SJSA1 (cell line): ENCODE measurements at places on chromosomes 4 and X.

GRCh38 chr4:101418055-101418454 lies 70.7 kb upstream of the PPP3CA start:
- no peak for DNase-seq

DNA sequence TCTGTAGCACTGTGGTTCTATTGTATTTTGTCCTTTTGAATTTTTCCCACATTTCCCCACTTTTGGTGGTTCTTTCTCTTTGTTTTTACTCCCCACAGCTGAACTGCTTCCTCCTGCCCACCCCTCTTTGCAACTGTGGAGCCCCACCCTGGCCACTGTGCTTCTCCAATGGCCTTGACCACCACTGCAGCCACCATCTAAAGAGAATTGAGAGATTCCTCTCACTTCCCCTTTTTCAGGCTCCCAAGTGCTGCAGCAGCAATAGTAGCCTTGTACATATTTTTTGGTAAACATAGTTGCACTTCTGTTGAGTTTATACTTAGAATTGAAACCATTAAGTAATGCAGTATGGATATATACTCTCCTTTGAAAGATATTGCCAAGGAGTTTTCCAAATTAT lies 51.3 kb upstream of the FRMPD3 start:
- DNase-seq, result no peak

DNA sequence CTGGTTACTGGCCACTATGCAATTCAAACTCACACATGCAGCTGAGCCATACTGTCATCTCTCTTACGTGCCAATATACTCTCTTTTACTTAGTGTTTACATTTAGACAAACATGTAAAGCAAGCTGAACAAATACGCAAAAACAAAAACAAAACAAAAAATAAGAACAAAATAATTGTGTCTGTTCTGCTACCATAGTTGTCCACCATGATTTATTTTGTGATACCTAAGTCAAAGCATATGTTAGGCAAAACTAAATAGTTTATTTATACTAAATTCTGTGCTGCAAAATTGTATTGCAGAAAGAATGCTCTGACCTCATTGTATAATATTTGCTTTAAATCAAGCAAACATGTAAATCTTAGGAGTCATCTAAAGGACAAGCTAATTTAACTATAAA lies 943.2 kb upstream of the AGA start:
- no peak for DNase-seq

DNA sequence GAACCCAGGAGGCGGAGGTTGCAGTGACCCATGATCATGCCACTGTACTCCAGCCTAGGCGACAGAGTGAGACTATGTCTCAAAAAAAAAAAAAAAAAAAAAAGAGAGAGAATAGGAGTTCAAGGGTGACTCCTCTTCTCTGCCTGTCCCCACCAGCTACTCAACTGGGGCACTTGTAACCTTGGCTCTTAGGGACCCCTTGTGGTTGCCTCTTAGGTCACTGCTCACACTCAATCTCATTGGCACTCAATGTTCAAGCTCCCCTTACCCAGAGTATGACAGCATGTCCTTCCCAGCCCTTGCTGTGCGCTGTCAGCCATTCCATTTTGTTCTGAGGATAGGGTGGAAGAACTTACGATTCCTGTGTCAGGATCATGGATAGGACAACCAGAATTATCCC lies 82.4 kb upstream of the BEND4 start:
- DNase-seq, result no peak

GRCh38 chrX:24204958-24205357 lies 55.4 kb downstream of the ZFX start:
- DNase-seq, result no peak

DNA sequence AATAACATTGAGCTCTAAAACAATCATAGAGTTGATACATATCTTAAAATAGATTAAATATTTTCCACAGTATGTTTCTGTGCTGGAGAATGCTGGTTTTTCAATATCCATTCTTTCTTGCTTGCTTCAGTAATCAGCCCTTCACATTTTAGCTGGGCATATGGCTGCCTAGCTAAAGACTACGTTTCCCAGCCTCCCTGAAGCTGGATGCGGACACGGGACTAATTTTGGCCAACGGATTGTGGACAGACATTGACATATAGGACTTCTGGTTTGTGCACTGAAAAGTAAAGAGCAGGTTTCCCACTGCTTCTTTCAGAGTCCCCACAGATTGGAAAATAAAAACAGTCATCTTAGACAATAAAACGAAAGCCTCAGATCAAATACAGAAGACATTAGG lies 97.3 kb downstream of the COL25A1 start:
- DNase-seq, result no peak

GRCh38 chr4:38560340-38560739 lies 103.7 kb upstream of the KLF3 start:
- no peak for DNase-seq

DNA sequence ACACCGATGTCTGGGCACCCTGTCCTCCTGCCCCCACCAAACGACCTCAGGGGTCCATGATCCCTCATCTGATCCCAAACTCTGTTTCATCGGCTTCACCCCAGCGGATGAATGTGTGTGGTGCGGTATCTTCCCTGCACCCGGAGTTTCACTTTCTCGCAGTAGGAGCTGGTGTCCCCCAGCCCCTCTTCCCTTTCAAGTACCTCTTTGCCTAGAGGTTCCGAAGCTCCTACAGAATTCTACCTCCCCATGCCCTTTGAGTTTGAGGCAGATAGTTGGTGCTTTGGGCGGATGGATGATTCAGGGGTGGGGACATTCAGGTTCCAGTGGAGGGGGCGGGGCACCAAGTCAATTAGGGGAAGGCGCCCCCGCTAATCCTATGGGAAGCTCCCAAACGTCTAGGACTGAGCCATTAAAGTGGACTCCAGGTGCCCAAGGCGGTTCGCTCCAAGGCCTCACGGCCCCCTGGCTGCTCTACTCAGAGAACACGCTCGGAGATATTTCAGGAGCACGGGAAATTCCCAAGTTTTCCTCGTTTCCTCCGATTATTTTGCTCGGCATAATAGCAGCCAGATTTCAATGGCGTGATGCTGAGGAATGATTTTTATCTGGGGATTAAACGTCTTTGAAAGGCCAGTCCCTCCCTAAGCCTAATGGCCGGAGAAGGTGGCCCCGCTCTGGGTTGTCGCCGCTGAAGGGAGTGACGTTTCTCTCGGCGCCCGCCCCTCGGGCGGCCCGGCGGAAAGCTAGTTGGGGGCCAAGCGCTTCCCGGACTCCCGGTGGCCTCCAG lies 1.3 kb downstream of the MSX1 start:
- DNase-seq, result peak; percentile 25

DNA sequence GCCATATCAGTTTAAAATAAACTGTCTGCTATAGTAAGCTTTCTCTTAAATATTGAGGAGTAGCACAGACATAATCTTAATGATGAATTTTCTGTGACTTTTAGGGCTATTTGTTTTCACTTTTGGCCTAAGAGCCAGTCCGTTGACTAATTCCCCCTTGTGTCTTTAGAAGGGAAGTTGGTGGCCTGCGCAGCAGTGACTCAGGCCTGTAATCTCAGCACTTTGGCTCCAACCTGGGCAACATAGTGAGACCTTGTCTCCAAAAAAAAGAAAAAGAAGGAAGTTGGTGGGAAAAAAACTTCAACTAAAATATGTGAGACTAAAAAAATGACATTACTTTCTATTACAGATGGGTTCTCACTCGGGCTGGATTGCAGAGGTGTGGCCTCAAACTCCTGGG lies 3.4 kb downstream of the NCAPG start:
- DNase-seq, result no peak

DNA sequence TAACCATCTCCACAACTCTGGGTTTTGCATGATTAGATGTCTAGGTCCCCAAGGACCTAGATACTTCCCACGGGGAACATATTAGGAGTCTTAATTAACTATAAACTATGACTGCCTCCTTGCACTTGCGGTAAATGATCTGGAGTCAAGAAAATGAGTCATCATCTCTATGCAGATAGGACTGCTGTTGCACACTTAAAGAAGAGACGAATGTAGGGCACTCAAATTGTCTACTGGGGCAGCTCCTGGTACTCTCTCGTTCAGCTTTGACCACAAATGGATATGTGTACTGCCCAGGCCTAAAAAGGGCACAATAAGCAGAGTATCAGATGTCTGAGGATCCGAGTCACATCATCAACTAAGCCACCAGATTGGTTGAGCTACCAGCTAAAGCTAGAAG lies 1783.4 kb upstream of the AGA start:
- no peak for DNase-seq

DNA sequence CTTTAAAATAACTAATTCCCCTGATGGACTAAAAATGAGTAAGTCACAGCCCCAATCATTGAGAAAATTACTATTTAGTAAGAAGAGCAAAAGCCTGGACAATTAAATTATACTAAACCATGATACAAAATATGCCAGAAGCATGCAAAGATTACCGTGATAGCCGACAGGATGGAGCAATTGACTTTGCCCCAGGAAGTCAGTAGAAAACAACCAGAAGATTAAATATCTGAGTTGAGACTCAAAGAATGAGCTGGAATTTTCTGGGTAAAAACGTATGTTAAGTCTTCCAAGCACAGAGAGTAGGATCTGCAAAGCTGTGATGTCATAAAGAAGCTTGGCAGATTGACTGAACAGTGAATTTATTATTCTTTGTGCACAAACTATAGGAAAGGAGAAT lies 816.1 kb upstream of the TENM3 start:
- no peak for DNase-seq
